ENCODE measurements at places on chromosomes 16 and 17.
A peak's percentile ranks its signal among the peaks of the same experiment; 100 is the strongest.

GRCh38 chr17:77572851-77573250 lies 385.7 kb upstream of the TNRC6C start:
- no peak for DNase-seq

DNA sequence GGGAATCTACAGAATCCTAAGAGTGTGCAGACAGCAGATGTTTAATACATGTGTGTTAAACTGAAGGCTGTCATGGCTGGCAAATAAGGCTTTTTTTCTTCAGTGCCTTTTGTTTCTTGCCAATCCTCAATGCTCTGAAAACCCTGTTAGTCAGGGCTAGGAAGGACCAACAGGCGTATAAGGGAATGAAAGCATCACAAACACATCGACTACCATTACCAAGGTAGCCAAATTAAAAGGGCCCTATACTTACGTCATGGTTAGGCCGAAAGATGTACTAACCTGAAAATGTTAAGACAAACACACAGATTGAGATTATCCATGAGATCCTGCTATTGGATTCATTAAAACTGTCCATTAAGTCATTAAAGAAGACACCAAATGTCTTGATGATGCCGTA lies 13.1 kb downstream of the SLC16A6 start:
- no peak for DNase-seq

DNA sequence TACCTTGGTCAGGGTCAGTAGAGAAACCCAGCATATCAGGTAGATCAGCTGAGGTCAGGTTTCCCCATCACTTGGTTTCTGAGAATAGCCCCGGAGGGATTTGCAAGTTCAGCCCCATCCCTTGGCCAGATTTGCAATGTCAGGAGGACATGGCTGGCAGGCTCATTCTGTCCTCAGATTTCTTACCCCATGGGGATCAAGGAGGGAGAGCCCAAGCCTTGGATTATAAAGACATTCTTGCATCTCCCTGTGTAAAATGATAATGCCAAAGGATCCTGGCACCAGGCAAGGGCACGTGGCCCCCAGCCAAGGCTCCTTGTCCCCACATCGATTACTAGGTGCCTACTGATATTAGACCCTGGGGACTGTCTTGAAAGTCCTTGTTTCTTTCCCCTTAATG lies 53.2 kb downstream of the MYH3 start:
- DNase-seq, result no peak

GRCh38 chr17:29167393-29168078 lies 12.7 kb downstream of the MYO18A start:
- no peak for DNase-seq

DNA sequence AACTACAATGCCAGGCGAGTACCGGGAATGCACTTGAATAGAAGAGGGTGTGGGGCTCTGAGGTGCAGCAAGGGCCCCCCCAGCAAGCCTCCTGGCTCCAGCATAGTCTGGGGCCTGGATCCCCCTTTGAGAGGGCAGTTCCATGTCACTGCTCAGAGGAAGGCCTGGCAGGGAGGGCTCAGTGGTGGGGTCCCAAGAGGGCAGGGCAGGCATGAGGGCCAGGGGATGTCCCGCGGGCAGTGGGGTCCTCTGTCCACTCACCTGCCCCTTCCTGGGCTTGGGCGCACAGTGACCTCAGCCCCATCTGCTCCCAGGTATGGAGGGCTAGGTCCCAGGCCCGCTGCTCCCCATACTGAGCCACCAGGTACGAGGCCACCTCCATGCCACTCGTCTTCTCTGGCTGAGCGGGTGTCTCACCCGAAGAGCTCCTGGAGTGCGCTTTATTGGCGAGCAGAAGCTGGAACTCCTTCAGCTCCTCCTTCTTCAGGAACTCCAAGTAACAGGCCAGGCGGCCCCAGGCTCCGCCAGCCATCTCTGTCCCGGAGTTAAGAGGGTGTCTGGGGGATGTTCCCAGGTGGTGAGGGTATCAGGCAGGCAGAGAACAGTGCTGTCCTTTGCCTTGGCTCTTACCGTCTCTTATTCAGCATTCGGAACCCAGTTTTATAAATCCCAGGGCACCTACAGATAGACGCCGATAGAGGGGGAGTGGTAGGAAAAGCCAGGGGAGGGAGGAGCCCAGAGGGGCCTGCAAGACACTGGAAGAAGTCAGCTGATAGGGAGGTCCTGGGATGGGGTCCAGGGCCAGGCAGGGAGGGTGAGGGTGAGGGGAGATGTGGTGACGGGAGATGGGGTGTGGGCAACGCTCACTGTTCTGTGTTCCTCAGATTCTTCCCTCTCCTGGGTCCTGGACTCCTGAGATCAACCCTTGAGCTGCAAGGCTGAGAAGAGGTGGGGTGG lies 605 bp downstream of the NLRP1 start:
- DNase-seq, result no peak

DNA sequence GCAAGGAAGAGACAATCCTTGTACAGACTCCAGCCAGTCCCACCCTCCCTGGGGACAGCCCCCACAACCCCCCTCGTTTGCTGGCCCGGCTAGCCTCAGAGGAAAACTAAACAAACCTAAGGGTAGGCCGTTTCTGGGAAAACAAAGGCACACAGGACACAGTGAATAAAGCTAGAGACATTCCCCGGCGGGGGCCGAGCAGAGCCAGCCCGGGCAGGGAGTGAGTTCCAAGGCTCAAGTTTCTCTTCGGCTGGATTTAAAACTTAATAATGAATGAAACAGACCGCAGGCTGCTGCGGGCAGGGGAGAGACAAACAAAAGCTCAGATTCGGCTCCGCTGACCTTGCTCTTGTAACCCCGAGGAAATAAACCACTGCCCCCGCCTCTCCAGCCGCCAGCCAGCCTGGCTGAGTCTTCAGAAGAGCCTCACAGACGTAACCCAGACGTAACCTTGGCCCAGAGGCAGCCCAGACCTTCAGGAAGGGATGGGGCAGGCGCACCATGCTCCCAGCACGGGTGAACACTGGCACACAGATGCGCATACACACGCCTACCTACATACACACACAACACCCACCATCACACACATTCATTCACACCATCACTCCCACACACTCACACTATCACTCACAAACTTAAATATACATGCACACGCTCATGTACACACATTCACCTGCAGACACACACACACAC lies 216.0 kb downstream of the ZNF423 start:
- DNase-seq, result no peak

DNA sequence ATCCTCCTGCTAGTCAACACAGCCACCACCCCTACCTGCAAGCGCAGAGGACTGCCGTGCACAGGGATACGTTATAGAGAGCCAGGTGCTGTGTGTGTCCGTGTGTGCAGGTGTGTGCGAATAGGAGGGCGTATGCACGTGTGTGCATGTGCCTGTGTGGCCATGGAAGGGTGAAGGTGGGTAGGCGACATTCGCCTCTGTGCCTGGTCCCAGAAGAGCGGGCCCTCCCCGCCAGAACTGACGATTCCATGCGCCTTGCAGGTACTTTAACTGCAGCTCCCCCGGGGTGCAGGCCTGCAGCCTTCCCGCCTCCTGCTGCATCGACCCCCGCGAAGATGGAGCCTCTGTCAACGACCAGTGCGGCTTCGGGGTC lies 8.7 kb downstream of the PDE6G start:
- no peak for DNase-seq

GRCh38 chr17:61411261-61412142 lies 11.9 kb downstream of the TBX2 start:
- no peak for DNase-seq

DNA sequence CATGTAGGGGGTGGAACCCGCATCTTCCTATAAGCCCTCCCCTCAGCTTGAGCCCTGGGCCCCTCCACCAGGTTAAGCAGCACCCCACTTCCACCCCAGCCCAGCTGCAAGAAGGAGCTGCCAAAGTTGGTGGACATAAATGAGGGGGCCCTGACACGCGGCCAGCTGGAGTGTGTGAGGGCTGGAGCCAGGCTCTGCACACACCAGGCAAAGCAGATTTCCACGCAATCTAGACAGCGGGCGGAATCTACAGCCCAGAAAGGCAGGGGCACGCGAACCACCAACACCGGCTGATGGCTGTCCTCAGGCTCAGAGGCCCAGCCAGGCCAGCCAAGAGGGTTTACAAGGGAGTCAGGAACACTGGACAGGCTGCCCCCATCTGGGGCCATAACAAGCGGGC lies 171.2 kb downstream of the ZNF423 start:
- DNase-seq, result no peak

- no peak for DNase-seq
Observed at GRCh38 chr17:27920569-27920968, 27.4 kb upstream of the LYRM9 start.

GRCh38 chr16:9072806-9073341 lies 18.6 kb upstream of the HAPSTR1 start:
- DNase-seq, result peak; percentile 84

DNA sequence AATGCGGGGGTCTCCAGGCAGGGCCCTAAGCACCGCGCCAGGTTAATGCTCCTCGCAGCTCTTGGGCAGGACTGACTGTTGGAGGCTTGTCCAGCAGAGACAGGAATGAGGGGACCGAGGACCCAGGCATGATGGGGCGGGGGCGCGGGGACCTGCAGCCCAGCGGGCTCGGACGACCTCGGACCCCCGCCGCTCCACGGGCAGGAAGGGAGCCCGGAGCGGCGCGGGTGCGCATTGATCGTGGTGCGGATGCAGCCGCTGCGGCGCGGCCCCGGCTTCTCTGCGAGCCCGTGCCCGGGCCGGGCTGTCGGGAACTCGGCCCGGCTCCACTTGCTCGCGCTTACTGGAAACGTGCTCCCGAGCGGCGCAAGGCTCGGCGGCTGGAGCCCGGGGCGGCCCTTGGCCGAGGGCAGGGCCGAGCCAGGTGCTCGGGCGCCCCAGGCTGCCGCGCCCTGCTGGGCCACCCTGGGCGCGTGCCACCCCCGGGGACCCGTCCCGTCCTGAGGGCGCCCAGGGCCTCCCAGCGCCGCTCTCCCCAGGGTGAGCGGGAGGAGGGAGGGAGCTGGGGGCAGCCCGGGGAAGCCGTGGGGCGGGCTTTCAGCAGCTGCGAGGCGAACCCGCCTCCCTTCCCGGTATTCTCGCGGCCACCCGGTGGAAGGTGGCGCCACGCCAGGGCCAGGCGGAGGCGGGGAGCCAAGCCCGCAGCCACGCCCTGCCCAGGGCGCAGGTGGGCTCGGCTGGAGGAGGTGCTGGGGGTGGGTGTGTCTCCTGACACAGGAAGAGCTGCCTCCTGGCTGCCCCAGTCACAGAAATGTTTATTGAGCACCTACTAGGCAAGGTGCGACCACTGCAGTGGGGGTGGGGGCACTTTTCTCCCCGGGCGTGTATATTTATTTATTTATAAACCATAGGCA lies 45.9 kb downstream of the SOCS3 start:
- DNase-seq, result peak; percentile 87

- no peak for DNase-seq
Observed at GRCh38 chr17:39737760-39738567, at the start of gene GRB7. Gene GRB7, plus strand, starts transcription at chr17:39737938. Its CDS starts 4,364 bp downstream, at chr17:39742302.

DNA sequence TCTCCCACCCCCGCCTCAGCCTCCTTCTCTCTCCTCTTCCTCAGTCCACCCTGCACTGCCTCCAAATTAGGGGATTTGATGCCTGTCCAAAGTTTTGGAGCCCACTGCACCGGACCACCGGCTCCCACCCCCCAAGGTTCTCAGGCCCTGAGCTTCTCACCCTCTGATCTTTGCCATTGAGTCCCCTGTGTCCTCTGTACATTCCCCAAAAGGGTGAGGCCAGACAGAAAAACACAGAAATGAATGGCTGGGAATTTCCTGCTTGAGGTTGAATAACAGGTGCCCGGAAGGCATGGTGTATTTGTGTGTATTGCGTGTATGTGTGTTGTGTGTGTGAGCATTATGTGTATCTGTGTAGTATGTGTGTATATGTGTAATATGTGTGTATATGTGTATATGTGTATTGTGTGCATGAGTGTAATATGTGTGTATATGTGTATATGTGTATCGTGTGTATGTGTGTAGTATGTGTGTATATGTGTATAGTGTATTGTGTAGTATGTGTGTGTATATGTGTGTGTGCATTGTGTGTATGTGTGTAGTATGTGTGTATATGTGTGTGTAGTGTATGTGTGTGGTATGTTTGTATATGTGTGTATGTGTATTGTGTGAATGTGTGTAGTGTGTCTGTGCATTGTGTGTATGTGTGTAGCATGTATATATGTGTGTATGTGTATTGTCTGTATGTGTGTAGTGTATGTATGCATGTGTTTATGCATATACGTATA lies 16.0 kb upstream of the CCL17 start:
- DNase-seq, result no peak

DNA sequence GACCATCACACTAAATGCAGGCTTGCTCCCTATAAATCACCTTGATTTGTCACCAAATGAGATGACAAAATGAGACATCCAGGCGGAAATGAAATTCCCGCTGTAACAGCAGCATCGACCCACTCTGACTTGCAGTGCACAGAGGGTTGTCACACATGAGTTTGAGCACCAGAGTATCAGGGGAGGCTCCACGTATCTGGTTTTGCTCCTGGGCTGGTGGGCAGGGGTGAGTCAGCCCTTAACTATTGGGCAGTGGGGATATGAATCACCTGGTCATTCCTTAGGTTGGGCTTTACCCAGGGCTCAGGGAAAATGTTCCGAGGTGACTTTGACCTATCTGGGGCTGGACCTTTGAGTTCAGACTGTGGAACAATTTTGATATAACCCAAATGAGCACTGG lies 245.2 kb upstream of the CCL2 start:
- DNase-seq, result no peak

DNA sequence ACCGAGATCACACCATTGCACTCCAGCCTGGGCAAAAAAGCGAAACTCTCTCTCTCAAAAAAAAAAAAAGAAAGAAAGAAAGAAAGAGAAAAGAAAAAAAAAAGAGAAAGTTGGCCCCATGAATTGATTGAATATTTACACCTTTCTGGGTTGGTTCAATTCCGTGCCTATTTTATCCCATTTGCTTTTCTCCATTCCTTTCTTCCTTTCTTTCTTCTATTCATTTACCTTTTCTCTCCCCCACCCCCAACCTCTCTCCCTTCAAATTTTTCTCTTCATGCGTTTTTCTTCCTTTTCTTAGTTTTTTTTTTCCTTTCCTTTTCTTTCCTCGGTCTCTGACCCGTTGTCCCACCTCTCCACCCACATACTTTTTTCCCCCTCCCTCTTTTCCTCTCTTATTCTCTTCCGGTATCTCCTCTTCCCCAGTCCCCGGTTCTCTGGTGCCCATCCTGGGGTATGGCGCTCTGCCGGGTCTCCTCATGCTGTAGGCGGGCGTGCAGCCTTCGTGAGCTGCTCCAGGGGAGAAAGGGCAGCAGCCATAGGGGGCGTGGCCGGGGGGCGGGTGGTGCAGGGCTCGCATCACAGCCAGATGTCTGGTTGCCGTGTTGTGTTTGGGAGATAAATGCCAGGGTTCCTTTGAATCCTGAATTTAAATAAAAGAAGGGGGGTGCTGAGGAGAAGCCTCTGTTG lies 5.3 kb upstream of the COL1A1 start:
- no peak for DNase-seq

GRCh38 chr17:56203430-56203829 lies 50.2 kb downstream of the ANKFN1 start:
- peak; percentile 91 for DNase-seq

- no peak for DNase-seq
Observed at GRCh38 chr17:41521574-41522261, 3.0 kb upstream of the KRT15 start.

DNA sequence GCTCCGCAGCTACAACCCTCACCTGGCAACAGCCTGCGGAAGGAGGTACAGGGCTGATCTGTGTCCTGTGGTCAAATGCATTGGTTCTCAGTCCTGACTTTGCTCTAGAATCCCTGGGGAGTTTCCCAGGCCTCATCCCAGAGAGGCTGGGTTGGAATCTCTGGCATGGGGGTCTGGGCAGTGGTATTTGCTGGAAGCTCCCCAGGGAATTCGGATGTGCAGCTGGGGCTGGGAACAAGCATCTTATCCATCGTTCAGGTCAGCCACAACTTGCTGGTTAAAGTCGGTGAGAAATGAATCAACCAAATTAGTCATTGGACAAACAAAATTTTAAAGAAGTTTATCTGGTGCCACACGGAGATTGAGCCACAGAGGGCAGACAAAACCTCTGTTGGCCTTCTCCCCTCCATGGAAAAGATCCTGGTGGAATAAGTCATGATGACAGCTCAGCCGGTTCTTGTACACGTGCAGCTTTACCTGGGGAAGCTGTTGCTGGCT lies 231.2 kb downstream of the FOXL1 start:
- no peak for DNase-seq
